ENCODE measurements at places on chromosomes 7 and 10. TPM values are rescaled to one million over a fixed set of nuclear protein-coding genes. Genes with fewer than 3 reads are reported as not detected.

DNA sequence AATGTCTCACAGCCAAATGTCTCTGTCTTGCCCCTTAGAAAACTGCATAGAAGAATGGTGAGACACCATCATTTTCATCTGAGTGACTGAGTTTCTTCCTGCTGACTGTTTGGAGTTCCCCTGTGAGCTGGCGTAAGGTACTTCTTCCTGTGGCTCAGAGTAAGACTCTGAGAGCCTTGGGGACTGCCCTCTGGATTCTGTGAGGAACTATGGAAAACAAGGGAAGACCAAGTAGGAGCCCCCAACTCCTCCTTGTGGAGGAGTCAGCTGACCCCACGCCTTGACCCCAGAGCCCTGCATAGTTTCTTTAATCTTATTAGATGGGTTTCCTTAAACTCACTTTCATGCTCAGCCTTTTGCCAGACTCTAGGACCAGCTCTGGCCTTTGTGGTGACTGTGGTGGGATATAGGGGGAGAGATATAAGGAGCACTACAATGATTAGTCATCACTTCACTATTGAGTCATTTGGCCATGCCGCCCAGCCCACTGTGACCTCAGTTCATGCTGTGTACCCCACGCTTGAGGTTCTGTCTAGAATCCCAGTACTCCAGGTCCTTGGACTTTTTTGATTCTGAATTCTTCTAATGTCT, 51.8 kb upstream of the FAM133B start:
- DNase-seq = no peak

The GNB2 gene
- total RNA-seq = 45.8 TPM

DNA sequence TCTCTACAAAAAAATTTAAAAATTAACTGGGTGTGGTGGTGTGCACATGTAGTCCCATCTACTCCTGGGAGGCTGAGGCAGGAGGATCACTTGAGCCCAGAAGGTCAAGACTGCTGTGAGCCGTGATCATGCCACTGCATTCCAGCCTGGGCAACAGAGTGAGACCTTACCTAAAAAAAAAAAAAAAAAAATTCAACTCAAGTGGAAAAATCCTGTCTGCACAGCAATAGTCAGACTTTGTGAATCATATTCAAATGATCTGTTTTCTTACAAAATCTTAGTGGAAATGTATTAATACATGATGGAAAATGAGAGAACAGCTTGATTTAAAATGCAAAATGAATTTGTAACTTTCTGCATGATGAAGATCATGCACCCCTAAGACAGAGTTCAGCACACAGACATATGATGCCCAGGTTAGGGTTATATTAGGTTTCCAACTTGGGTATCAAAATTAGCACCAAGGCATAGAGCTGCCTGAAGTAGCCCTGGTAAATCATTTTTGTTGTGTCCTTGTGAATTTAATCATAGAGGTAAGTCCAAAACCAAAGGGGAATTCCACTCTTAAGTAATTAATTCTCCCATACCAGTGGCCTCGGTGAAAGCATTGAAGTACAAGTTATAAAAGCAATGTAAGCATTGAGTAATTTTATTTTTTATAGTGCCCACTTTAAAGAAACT, 93.8 kb downstream of the ADD3 start:
- DNase-seq = no peak

- DNase-seq = no peak
Observed at GRCh38 chr7:116356979-116357378, 142.6 kb upstream of the CAV2 start.

- no peak for DNase-seq
Observed at GRCh38 chr10:14423111-14423744, 92.5 kb upstream of the FRMD4A start.

- DNase-seq = no peak
Observed at GRCh38 chr10:58094985-58095718, 172.5 kb downstream of the IPMK start.

The ITGB8 gene
- total RNA-seq = 2.3 TPM

The NKX1-2 gene
- 0.05 TPM for total RNA-seq

DNA sequence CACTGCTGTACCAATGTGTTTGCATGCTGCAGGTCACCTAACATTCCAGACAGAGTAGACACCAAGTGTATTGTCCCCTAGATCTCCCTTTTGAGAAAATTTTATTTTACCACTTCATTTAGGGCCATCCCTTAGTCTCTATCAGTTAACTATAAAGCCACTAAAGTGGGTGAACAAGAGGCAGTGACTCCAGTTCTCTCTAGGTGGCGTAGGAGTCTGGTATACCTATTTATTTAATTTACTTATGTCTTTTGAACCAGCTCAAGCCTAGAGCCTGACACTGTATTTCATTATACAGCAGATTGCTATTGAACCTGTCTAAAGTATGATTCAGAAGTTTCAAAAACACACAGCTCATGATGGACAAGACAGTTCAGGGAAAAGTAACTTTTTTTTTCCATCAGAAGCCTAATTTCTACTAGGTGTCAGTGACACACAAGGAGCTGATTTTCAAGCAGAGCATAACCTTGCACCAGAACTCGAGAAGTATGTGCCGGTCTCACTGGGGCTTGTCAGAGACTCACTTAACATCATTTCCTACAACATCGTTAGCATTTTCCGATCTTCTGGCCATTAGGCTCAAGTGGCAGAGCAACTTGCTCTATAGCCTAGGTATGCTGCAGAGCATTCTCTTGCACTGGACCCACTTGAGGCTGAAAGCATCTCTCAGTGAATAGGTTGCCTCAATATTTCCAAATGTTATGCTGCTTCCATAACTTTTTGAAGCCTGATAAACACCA, 175.4 kb downstream of the CDC14C start:
- no peak for DNase-seq

GRCh38 chr10:57336341-57336740, 931.4 kb downstream of the IPMK start:
- DNase-seq = no peak

- no peak for DNase-seq
Observed at GRCh38 chr10:113335592-113335991, 217.3 kb upstream of the HABP2 start.

The NET1 gene
- total RNA-seq = 58.2 TPM

GRCh38 chr7:94300176-94300835, 94.4 kb upstream of the COL1A2 start:
- no peak for DNase-seq

The CHAT gene
- 0.09 TPM for total RNA-seq

DNA sequence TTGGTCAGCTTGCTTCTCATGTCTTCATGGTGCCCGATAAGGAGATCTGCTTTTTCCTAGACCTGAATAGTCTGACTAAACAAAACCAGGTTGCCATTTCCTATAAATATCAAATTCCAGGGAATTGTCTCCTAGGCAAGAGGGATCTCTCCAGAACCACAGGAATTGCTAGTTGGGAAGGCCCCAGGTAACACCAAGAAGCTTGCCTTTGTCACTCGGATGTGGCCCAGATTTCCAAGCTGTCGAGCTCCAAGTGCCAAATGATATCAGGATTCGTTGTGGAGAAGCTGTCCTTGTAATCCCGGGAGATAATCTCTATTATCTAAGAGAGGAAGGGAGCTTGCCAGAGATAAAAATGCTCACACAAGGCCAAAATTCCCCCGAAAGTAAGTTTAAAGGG, 1288.5 kb upstream of the AUTS2 start:
- no peak for DNase-seq

GRCh38 chr10:127863231-127863825, 29.4 kb downstream of the CLRN3 start:
- no peak for DNase-seq

- no peak for DNase-seq
Observed at GRCh38 chr7:117101026-117101425, 147.7 kb downstream of the ST7 start.

DNA sequence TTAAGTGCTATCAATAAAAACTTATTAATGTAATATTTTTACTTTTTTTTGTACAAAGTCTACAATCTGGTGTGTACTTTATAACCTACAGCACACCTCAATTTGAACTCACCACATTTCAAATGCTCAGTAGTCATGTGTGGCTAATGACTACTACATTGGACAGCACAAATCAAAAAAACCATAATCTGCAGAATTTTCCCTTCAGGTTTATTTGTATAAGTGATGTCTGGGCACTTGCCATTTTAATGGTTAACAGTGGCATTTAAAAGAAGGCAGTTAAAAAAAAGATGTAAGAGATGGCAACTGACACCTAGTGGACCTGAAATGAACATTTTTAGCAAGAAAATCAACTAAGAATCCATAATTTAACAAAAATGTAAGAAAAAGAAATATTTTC, 124.6 kb upstream of the NRBF2 start:
- no peak for DNase-seq

The OPALIN gene
- under 0.01 TPM for total RNA-seq

GRCh38 chr10:128065881-128066534, 60.2 kb downstream of the MKI67 start:
- DNase-seq = no peak

GRCh38 chr10:8449909-8450308, 395.4 kb downstream of the GATA3 start:
- no peak for DNase-seq

DNA sequence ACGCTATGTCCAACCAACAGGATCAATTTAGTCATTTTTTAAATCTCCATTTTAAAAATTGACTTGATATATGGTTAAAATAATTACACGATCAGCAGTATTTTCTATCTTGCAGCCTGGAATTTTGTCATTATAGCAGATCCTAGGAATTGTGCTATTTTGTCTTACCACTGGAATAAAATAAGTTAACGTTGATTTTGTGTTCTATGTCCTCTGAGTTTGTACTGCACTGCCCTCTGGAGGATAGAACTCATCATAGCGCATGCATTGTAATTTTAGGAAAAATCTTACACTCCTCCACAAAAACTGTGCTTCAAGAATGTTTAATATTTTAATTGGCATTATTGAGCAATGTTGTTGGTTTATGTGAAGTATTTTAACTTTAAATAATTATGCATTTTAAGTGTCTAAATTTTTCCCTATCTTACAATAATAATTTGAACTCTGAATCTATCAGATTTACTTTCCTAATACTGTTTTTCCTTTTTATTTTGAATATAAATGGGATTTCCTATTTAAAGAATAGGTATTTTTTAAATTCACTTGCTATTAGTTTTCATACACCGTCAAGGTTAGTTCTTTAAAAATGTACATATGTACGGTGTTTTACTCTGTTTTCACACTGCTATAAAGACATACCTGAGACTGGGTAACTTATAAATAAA, 220.1 kb downstream of the PPP1R3A start:
- no peak for DNase-seq

- DNase-seq = peak; percentile 66
Observed at GRCh38 chr10:84352251-84352842, 24.0 kb downstream of the CCSER2 start.

DNA sequence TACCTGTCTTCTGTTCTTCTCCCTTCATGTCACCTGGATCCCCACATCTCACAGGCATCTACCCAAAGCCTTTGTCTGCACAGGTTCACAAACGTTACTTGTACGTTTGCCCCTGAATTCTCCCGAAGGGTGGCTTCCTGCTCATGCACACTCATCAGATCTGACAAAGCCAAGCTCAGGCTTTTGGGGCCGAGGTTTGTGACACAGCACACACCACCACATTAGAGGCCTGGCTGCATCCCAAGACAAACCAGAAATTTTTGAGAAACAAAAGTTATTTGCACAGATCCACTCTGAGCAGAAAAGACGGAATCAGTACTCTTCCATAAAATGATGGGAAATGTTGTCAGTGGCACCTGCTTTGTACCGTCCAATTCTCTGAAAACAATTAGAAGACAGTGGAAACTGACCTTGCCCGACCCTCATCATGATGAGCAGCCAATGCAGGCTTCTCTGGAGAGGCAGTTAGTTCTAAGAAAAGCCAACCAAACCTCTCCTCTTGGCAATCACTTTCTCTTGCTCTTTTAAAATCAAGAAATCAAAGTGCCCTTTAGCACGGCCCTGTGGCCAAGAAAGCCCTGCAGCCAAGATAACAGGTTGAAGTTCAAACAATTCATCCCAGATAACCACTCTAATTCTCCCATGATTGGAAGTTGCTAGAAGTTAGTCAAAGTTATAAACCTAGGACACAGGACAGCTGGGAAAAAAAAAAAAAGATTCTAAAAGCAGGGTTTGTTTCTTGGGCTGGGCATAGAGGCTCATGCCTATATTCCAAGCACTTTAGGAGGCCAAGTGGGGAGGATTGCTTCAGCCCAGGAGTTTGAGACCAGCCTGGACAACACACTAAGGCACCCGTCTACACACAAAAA, 13.6 kb upstream of the SVIL start:
- no peak for DNase-seq

DNA sequence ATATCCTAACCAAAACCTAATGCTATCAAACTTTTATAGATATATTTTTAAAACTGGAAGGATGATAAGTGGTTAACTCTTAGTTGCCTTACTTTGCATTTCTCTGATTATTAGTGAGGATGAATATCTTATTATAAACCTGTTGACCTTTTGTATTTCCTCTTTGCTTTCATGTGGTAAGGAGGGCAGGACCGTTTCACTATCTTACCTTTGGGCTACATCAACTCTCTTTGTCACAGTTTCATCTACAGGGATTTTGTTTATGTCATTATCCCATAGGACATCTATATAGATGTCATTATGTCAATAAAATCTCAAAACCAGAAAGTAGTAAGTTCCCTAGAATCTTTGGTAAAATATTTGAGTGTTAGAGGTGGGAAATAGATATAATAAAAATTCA, 219.3 kb downstream of the THSD7A start:
- DNase-seq = no peak

The CYP17A1 gene
- 0.14 TPM for total RNA-seq

DNA sequence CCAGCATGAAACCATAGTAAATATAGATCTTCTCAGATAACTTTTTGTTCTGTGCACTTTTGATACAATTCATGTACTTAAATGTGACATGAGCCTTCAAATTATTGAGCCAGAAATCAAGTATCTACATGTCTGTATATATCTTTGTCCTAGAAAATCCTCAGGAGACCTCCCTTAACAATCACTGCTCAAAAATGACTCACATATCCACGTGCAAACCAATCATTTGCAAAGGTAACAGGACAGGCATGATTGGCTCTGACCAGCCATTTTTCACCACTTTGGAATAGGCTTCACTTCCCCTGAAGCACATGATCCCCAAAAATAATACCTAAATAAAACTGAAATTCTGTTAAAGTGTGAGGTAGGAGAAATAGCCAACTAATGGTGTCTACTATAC, 902.5 kb downstream of the PCDH15 start:
- DNase-seq = no peak

The UPK3B gene
- 0.33 TPM for total RNA-seq

DNA sequence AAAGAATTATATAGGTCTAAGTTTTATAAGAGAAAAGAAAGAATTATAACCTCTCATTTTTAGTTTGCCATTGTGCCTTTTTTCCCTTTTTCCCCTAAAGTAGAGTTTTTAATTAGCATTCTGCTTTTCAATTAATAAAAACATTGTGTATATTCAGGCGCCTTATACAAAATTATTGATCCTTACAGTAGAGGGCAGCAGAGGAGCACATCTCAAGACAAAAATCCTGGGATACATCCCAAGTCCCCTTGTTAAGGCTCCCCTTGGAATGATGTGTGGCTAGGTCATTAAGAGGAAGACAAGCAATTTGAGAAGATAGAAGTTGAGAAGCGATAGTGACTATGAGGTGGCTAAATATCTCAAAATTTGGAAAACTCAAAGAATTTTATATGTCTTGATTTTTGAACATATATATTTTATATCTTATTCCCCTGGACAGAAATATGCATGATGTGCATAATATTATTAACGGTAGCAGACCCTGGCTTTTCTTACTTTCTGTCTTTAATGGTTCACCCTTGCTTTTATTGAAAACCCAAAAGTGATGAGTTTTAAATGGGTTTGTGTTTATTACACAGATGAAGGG, 19.1 kb upstream of the TPK1 start:
- no peak for DNase-seq

GRCh38 chr7:33973231-33974015, 68.1 kb downstream of the BMPER start:
- no peak for DNase-seq

The HTR7 gene
- total RNA-seq = 0.14 TPM

Measured in thymus (tissue), 14 donors.